ENCODE measurements at places on chromosomes 1 and 21.
A peak's percentile ranks its signal among the peaks of the same experiment; 100 is the strongest.

- no peak for DNase-seq
Measured at GRCh38 chr1:212671342-212672031, 28.2 kb downstream of the BATF3 start.

- no peak for DNase-seq
Measured at GRCh38 chr21:36698385-36698980, 432 bp upstream of the SIM2 start.

- no peak for DNase-seq
Measured at GRCh38 chr1:27235827-27236226, 1.4 kb downstream of the WDTC1 start.

DNA sequence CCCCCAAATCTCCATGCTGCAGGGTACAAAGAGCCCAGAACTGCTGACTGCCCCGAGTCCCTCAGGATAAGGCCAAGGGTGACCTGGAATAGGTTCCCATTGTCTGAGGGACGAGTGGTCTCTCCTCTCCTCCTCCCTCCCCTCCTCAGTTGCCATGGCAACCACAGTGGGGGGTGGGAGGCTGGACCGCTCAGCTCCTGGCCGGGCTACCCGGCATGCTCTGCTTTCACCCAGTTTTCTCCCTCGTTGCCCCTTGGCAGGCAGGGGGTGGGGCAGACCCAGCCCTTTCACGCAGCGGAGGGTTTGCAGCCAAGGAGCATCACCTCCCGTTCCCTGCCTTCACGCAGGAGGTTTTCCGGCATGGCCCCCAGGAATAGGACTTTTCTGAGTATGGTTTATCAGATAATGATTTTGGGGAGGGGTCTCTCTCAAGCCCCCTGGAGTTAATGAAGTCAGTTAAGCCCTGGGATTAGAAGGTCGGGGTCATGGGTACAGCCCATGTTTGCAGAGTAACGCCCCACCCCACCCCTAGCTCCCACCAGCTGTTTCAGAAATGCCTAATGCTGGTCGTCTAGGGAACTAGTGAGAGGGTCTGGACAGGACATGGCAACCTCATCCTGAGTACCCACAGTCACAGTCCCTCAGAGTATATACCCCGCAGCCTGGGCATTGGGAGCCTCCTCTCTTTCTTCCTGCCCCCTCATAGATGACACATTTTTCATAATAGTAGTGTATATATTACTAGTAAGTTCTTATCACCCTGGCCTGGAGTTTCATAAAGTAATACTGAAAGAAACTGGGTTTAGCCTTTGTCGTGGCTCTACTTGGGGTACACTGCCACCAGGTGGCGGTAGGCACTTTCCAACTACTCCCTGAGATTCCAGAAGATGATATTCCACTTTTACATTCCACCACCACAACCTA, 20.7 kb downstream of the C1QB start:
- no peak for DNase-seq

GRCh38 chr1:185843986-185844385, 109.8 kb downstream of the HMCN1 start:
- no peak for DNase-seq

DNA sequence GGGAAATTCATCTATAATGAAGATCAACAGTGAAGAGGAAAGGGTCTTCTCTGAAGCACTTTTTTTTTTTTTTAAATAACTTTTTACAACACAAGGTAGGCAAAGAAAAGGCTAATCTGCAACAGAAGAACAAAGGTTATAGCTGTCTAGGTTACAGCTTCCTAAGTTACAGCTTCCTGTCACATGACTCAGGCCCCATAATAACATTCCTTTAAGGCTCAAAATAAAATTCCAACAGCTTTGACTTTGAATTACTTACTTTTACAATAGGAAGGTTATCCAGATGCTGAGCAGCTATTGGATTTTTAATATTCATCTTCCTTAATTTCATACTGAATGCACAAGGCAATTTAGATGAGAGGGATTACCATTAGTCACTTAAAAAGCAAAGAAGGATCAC, 40.4 kb upstream of the TMEM61 start:
- DNase-seq, result no peak

DNA sequence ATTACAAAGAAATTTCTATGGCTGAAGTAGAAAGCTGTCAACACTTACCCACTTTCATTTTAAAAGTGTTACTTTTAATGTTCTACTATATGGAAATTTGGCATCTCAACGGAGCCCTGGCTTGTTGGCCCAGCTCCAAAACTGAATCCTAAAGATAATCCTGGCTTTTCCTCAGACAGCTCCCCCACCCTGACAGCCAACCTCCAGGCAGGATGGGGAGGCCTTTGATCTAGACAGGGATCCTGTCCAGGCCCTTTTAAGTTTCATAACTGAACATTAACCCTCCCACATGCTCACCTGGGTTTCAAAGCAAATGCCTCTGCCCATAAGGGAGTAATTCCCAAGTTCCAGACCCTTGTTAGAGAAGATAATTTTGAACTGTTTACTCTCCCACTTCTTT, 99.3 kb upstream of the RALGPS2 start:
- no peak for DNase-seq

- DNase-seq, result no peak
Measured at GRCh38 chr1:87141556-87141955, 187.1 kb upstream of the LMO4 start.

DNA sequence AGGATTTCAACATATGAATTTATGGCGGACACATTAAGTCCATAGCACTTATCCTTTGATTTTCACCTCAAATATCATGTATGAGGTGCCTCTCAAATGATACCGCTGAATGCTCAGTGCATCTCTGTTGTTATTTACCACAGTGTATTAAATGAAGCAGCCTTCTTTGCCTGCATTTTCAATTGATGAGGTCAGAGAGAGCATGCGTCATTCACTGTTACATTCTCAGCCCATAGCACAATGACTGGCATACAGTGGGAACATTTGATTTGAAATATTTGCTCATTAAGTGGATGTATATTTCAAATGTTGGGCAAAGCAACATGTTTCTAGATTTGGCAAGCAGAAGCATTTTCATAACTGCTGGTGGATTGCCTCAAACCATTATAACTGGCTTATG, 45.7 kb downstream of the LRRC7 start:
- DNase-seq, result no peak

DNA sequence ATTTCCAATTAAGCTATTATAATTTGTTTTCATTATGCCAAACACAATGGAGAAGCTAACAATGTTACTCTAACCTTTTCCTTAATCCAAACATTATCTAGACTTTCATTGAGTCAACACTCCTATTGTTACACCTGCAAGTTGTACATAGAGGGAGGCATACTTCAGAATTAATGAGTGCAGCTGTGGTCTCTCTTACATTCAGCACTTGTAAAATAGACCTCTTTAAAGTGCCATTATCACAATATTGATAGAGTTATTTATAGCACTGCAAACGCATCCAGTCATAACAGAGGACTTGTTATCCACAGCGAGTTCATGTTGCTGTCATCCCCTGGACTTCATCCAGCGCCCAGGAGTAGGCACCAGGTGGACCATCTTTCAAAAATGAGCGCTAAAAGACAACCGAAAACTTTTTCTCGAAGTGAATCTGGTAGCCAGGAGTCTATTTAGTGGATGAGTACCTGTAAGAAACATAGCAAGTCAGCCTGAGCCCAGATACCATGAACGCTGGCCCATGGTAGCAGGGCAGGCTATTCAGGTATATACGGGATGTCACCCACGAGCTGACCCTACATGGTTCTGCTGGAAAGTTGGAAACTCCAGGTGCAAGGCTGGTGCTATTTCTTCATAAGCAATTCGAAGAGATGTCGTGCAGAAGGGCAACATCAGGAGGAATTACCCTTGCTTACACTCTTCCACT, 70.6 kb upstream of the NFIA start:
- no peak for DNase-seq

DNA sequence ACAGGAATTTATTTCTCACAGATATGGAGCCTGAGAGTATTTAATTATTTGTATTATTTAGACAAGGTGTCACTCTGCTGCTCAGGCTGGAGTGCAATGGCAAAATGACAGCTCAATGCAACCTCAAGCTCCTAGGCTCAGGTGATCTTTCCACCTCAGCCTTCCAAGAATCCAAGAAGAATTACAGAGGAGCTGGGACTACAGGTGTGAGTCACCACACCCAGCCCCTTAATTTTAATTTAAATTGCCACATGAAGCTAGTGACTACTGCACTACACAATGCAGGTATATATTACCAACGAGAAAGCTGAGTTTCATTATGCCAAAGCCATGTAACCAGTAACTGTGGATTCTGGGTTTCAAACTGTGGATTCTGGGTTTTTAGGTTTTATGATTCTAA, 2.1 kb downstream of the KHDC4 start:
- no peak for DNase-seq

DNA sequence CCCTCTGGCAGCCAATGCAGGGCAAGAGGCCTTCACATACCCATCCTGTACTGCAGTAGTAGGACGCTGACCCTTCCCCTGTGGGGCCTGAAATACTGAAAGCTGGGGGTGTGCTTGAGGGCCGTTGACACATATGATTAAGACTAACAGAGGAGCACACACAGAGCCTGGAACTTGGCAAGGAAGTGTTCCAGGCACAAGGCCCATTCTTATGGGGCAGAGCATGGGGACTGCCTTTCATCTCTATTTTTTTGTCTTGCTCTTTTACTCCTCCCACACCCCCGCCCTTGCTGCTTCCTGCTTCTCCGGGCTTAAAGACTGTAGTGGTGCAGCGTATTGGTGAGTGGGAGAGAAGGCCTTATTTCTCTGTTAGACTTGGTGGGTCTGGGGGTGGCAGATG, 137.4 kb downstream of the BACH1 start:
- no peak for DNase-seq

DNA sequence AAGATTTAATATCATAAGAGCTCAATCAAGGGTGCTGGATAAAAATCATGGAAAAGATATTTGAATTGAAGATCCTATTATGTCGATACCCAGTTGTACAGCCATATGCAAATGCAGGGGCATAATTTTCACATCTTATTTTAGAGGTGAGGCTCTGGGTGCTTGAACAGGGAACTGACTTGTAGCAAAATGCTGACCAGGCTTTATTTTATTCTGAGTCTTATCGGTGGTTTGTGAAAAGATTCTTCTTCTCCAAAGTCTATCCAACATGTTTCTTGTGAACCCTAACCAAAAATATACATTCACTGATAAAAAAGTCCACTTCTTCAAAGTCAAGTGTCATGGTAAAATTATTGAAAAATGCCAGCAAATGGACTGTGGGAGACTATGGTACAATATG, 475.5 kb upstream of the NEGR1 start:
- DNase-seq, result no peak

DNA sequence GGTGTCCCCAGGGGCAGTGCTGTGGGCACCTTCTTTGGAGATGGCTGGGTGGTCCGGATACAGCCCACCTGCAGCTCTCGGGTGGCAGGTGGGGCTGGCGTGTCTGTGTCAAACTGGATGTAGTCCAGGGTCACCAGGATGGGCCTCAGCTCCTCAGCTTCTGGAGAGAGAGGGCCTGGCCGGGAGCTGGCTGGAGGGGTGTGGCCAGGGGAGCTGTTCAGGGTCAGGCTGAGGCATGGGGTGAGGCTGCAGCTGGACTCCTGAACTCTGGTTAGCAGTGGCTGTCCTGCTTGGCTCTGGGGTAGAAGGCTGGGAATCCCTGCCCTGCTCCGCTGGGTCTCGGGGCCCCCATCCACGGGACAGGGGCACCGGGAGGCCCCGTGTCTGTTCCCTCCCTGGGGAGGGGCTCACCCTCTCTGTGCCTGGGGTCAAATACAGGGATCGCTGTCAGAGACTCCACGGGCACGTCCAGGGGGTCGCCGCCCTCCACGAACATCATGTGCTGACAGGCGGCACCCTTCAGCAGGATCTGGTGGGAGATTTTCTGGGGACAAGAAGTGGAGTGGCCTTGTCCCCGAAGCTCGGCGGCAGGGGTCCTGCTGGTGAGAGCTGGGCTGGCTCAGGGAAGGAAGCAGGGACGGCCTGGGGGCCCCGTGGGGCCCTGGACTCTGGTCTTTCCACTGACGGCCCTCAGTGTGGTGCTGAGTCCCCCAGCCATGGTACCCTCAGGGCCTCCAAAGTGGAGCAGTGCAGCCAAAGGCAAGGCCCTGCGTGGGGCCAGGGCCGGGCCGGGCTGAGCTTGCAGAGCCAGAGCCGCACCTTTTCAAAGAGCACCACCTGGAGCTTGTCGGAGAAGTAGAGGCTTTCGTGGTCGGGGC, 4.1 kb upstream of the TMEM52 start:
- DNase-seq, result no peak

- DNase-seq, result no peak
Measured at GRCh38 chr1:230170153-230170547, 103.1 kb downstream of the GALNT2 start.

DNA sequence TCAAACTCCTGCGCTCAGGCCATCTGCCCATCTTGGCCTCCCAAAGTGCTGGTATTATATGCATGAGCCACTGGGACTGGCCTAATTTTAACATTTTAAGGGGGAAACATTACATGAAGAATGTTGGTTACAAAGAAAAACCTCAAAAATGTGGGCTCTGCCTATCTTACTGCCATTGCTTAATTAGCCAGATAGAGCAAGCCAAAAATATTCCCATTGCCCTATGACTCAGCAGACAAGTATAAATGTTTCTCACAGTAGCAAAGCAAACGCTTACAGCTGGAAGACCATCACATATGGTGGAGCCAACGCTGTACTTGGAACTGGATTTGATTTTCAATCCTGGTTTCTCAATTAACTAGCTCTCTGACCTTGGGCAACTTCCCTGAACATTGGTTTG, 502.0 kb downstream of the SMYD3 start:
- DNase-seq, result no peak

DNA sequence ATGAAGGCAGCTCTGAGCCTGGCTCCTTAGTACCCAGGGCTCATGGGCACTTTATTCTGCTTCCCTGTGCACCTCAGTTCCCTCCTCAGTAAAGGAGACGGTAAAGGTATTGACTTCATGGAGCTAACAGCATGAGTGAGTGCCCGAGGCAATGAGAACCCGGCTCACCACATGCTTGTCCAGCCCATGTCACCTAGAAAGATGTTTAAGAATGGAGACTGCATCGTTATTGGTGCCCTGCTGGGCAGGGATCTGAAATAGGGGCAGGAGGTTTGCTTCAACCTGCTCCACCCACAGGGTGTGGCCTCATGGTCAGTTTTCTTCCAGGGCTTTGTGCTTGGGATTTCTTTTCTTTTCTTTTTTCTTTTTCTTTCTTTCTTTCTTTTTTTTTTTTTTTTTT, 7.0 kb upstream of the KCNE1 start:
- no peak for DNase-seq

DNA sequence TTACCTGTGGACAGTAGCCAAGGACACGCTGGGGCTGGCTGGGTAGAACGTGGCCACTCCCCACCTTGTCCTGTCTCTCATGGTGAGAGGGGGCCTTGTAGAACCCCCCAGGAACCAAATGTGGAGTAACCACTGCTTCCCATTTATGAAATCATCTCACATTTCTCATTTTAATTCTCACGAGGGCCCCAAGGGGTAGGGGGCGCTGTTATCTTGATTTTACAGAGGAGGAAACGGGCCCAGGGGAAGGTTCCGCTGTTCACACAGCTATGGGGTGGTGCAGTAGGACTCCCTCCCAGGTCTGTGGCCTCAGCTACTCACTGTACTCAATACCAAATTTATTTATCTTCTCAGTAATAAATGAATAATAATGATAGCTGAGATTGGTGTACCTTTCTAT, 5.5 kb downstream of the SMPDL3B start:
- peak; percentile 11 for DNase-seq

- no peak for DNase-seq
Measured at GRCh38 chr1:38071312-38072256, 25.0 kb upstream of the POU3F1 start.
